Upper lobe of left lung (tissue), 6 donors: ENCODE measurements at places on chromosomes 5 and 9.

DNA sequence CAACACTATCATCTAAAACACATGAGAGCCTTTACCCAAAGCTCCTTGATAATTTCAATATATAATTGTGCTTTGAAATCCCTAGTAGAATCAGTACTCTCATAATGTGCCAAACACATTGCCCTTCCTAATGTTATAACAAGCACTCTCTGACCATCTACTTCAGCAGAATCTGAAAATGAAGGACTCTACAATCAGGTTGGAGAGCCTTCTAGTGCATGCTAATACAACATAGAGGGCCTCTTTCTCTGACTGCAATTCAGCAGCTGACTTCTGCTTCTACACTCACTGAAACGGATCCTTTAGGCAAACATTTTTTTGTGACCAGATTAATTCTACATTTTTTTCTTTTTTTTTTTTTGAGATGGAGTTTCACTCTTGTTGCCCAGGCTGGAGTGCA lies 155.6 kb downstream of the EPB41L4A start:
- DNase-seq: no peak

DNA sequence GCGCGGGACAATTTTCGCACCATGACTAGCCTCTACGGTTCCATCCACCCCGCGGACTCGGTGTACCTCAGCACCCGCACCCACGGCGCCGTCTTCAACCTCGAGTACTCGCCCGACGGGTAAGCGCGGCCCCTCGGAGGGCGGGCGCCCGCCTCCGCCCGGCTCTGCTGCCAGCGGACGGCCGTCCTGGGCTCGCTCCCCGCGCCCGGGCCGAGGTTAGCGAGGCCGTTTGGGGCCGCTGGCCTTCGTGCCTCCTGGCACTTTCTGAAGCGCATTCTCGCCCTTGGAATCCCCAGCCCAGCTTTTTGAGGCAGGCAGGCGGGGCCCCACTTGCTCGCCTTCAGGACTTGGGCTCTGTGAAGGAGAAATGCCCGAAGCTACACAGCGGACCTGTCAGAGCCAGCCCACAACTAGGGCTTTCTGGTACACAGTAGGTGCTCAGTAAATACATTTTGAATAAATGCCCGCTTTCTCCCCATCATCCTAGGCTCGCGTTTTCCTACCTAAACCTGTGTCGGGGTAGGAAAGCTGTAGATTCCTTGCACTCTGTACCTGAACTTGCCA lies 772 bp downstream of the DCAF10 start:
- DNase-seq: peak; percentile 30

- DNase-seq: no peak
These were observed 25.7 kb downstream of the DPYSL3 start for GRCh38 chr5:147483961-147484707.

GRCh38 chr9:75092766-75093165 lies 4.5 kb downstream of the OSTF1 start:
- no peak for DNase-seq

DNA sequence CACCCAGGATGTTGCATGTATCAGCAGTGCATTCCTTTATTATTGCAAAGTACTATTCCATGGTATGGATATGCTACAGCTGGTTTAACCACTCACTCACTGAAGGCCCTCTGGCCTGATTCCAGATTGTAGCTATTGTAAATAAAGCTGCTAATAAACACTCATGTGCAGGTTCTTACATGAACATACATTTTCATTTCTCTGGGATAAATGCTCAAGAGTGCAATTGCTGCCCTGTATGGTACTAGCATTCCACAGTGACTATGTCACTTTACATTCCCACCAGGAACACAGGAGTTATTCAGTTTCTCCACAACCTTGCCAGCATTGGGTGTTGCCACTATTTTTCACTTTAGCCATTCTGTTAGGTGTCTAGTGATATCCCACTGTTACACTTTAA lies 267.6 kb downstream of the SPOCK1 start:
- no peak for DNase-seq

GRCh38 chr5:142387024-142387682 lies 62.3 kb upstream of the SPRY4 start:
- no peak for DNase-seq

DNA sequence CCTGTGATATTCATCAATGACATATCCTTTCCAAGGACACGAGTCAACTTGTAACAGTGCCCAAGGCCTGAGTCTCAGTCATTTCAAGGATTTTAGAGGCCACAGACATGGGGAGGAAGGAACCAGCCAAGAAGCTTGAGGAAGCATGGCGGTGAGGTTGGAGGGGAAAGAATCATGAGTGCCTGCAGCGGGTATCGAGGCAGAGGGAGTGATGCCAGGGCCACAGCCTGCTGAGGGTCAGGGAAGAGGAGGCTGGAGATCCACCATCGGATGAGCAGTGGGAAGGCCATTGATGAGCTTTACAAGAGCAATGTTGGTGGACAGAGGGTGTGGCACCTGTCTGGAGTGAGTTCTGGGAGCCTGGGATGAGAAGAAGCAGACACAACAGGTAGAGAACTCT lies 88.5 kb upstream of the IER5L start:
- DNase-seq: no peak

GRCh38 chr5:157492886-157493285 lies 32.9 kb downstream of the NIPAL4 start:
- no peak for DNase-seq

GRCh38 chr5:126931963-126932660 lies 98.2 kb downstream of the MARCHF3 start:
- DNase-seq: no peak

- DNase-seq: no peak
These were observed 141.1 kb upstream of the DAP start for GRCh38 chr5:10902145-10902544.

- peak; percentile 73 for DNase-seq
These were observed 40.1 kb downstream of the PRRT1B start for GRCh38 chr9:131585375-131585774.

DNA sequence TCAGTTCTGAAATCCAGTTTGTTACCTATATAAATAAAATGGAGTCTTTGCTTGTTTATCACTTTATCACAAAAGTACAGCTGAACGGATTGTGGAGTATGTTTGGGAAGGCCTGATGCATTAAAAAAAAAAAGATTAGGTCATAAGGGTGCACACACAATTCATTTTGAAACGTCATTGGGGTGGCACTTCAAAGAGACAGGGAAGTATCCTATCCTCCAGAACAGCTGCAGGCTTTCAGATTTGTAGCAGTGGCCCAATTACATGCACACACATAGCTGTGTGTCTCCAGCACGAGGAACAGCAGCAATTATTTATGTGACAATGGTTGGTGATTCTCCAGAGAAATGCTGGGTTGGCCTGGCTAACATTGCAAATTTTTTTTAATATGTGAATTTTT lies 46.8 kb upstream of the FER start:
- DNase-seq: no peak

- no peak for DNase-seq
These were observed 119.8 kb upstream of the PPP1R26 start for GRCh38 chr9:135359764-135360163.

GRCh38 chr5:39256477-39257235 lies 37.3 kb upstream of the FYB1 start:
- no peak for DNase-seq

DNA sequence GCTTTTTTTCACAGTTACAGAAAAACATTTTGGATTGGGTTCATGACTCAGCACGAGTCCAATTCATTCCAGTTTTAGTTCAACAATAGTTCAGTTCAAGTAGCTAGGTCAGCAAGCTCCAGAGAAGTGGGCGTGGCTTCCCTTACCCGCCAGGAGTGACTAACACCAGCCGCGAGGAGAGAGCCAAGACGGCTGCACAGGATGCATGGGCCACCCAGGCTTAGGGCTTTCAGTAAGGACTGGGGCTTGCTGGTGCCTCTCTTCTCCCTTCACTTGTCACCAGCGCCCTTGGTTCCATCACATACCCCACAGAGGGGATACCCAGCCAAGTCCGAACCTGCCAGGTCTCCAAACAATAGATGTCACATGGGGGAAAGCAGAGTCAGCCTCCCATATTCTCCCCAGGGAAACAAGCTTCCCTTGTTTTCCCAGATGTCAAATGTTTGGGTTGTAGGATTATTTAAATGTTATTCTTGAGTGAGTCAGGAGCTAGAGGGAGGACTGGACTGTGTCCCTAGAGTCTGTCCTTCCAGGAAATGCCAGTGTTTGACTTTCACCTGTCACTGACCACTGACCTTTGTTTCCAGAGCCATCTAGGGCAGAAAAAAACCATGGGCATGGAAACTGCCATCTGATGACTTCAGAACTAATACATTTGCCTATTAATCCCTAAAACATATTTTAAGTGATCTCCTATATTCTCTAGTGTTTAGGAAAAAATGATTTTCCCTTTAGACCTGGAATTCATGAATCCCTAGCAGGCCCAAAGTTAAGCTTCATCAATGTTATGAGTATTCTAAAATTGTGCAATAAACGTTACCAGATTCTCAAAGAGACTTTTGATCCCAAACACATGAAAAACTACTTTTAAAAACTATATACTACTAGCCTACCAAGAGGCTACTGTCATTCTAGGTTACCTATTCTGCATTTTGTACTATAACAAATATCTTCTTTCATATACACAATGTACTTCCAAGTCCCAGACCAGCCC lies 51.9 kb downstream of the NIPAL4 start:
- DNase-seq: peak; percentile 29

- DNase-seq: no peak
These were observed 208.0 kb downstream of the SGCD start for GRCh38 chr5:156534906-156535485.

DNA sequence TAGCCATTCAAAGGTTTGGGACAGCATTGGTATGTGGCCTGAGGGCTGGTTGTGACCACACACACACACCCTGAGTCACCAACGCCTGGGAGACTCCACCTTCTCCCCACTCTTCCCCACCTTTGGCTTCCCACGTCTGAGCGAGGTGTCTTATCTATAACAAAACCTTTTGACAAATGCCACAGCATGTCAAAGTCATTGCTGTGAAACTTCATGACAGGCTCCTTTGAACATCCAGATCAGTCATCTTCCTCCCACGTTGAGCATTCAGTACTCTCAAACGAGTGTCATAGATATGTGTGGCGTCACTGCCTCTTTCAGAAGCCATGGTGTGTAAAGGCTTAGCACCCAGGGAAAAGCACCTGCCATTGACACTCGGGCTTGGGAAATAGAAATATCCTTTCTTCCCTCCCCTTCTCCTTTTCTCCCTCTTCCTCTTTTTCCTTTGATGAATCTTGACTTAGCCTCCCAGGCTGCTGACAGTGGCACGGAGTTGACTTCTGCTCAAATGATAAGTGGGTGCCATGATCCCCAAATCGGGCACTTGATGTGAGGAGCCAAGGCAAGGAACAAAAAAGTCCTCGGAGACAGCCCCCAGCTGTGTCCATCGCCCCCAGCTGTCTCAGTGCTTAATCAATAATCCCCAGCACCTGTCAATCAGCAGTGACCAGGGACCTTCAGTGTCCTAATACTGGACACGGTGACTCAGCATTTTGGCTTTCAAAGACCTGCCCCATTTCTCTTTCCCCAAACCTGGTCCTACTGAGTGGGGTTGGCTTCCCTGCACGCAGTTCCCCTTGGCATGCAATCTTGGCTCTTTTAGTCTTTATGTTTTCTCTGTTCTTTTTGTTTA lies 114.8 kb downstream of the FGF18 start:
- no peak for DNase-seq

DNA sequence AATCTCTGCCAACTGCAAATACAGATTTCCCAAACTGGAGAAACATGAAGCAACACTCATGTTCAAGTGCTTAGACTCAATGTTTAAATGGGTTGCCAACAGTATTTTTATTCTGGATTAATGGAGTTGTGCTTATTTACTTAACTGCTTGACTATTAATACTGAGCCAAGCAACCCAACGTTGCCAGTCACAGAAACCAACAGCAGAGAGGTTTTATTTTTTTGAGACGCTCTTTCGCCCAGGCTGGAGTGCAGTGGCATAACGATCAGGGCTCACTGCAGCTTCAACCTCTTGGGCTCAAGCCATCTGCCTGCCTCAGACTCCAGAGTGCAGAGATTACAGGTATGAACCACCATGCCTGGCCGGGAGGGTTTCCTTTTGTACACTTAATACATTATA lies 8.5 kb upstream of the TMEM268 start:
- DNase-seq: peak; percentile 44

GRCh38 chr5:83404182-83404716 lies 67.3 kb upstream of the VCAN start:
- DNase-seq: no peak

DNA sequence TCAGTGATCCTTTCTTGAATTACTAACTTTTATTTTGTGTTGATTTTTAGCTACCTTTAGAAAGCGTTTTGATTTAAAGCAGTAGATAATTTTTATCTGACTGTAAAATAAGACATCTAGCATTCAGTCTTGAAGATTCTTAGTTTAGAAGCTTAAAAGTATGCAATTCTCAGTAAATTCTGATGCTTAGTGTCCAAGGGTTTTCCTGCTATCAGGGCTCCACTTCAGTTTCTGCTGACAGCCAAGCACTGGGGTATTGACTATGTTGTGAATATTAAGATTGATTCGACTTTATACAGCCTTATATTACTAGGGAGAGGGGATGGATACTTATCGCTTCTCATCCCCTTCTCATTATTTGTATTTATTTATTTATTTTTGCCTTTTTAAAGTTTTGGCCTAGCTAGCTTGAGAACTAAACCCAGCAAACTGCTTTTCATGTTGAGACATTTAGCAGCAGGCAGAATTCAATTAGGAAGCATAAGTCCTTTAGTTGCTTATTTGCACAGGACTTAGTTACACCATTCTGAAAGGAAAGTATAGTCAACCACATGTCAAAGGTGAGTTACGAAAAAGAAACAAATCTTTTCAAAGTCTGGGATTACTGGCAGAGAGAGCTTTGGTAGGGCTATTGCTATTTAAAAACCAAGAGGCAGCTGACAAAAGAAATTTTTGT lies 2.9 kb downstream of the PBX3 start:
- no peak for DNase-seq

DNA sequence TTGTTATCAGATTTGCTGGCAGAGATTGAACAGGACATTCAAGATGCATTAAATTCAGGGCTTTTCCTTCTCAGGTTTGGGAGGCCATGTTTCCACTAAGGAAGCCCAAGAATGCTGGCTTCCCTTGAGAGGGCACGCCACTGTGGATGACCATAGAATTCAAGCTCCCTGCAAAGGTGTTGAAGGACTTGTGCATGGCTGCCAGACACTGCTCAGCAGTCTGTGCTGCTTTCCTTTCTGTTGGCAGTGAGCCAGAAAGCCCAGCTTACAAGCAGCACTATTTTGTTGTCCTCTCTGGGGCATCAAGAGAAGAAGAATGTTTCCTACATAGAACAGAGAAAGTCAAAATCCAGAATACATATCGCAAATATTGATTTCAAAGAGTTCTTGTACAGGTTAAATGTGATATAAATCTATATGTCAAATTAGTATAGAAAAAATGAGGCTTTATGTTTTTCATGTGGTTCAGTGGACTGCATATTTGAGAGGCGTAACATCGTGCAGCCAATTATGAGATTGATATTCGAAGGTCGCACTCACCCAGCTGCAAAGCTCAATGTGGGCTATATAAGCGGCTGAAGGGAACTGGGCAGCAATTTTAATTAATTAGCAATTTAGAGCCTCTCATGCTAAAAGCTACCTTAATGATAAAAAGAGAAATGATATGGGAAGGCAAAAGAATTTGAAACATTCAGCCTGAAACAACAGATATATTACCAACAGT lies 103.1 kb upstream of the ISL1 start:
- no peak for DNase-seq

GRCh38 chr5:172886476-172886875 lies 52.4 kb downstream of the ERGIC1 start:
- no peak for DNase-seq

GRCh38 chr9:135884328-135885035 lies 22.9 kb downstream of the CAMSAP1 start:
- no peak for DNase-seq
